Astrocyte (in vitro differentiated cells and primary cell): ENCODE measurements at places on chromosomes 6 and 20.

DNA sequence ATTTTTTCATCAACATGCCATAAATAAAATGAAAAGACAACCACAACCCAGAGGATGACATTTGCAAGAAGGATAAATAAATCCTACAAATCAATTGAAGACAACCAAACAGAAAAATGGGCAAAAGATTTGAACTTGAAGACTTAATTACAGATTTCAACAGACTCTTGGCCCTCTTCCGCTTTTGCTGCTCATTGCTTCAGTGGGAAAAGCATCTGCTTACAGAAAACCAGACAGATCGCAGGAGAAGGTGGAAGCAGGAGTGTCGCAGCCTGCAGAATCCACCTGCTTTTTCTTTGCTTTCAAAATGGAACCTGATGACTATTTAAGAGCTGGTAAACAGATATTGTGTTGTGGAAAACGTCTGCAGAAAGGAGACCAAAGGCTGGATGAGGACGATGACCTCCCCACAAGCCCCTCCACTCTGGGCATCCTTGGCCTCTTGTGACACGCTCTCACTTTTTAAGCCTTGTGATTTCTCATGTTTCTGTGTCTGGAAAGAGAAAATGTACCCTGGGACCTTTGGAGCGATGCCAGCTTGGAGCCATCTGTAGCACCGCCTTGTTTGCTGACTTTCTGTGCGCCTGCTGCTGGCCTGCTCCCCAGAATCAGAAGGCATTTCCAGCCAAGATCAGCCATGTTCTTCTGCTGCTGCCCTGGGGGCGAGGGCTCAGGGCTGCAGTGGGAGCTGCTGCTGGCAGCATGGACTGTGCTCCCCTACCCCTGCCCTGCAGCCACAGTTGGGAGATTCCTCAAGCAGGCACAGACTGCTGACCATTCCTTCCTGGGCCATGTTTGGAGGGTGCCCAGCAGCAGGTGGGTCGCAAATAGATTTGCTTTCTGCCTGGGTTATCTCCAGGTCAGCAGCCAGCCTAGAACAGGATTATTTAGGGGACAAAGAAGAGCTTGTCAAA lies 3.6 kb upstream of the CSTL1 start:
- DNase-seq = no peak

DNA sequence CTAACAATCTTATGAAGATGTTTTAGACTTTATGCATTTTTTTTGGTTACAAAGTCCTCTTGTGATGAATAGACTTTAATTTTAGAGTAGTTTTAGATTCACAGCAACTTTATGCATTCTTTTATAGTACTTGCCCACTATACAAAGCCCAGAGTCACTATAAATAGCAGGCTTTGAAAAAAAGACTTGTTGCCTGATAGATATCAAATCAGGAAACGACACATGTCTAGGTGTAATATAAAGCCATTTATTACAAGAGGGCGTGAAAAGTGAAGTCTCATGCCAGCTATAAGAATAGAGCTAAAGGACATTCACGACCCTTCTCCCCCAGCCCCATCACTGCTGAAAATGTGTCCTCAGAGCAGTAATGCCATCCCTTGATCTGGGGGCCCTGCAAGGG lies 78.0 kb upstream of the MRPS10 start:
- DNase-seq = no peak

DNA sequence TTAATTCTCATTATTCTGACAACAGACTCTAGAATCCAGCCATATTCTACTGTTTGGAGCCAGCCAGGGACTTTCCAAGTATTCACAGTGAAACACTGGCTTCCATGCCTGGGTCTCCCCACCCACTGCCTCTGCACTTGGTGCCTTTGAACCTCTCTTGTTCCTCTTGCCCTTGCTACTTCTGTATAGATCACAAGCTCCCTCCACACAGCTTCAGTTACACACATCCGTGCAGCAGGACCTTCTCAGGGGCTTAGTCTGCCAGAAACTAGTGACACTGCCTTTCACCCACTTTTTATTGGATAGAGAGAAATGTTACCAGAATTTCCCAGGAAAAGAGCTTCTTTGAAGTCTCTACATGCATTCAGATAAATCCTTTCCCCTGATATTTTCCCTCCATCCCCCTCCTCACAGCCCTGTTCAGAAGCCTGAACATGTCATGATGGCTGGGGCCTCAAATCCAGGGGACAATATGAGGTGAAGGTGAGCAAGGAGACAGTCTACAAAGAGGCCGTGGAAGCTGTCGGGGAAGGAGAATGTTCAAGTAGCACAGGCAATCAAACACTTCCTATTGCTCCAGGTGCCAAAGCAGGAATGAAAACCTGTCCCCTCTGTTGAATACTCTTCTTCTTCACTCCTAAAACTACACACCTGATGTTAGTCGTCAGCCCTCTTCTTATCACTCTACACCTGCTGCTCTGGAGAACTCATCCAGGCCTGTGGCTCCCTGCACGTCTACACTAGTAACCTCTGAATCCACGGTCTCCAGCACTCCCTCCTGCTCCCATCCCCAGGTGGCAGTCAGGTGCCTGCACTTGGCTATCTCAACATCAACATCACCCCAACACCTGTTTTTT lies 20.2 kb upstream of the HLA-DOA start:
- no peak for DNase-seq

DNA sequence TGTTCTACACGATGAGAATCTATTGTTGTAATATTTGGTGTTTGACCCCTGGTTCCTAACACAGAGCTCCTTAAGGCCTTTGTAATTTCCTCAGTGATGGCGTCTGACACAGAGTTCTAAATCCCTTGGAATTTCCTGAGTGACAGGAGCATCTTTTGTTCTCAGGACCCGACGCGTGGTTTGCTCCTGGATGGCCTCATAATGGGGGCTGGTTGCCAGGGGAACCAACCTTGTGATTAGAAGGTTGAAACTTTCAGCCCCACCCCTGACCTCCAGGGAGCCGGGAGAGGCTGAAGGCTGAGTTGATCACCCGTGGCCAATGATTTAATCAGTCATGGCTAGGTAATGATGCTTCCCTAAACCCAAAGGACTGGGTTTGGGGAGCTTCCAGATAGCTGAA lies 20.5 kb upstream of the ZNF133 start:
- DNase-seq = no peak

DNA sequence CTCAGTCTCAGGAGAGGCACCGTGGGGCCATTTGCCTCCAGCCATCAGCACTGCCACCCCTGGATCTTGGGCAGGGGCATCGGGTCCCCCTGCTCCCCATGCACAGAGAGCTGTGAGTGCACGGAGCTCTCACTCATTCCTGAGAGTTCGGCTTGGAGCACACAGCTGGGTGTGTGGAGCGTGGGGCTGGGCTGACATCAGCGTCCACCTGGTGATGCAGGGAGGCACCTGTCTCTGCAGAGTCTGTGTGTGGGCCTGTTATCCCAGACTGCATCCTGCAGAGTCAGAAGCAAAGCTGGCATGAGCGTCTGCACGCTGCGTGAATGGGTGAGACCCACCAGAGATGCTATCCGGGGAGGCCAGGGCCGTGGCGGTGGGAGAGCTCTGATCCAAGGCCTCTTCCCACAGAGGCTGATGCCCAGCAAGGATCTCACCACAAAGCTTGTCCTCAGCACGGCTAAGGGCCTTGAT lies 248.8 kb upstream of the AFDN start:
- no peak for DNase-seq

GRCh38 chr6:36226438-36227047 lies 30.0 kb downstream of the BRPF3 start:
- no peak for DNase-seq

DNA sequence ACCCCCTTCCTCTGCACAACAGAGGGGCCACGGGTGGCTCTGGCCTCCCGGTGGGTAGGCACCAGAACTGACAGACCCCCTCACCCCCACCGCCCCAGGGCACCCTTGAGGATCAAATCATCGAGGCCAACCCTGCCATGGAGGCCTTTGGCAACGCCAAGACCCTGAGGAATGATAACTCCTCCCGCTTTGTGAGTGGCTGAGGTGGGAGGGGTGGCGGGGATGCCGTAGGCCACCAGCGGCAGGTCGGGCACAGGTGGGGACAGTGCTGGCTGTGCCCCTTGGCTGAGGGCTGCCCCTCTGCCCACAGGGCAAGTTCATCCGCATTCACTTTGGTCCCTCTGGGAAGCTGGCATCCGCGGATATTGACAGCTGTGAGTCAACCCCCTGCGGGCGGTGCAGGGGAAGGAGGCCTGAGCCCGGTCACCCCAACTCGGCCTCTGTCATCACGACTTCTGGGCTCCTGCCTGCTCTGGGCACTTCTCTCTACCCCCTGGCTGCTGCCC lies 29.1 kb downstream of the MYH7B start:
- DNase-seq = no peak

- DNase-seq = peak; percentile 45
Observed at GRCh38 chr20:62359491-62360121, 7.5 kb downstream of the LAMA5 start.

- peak; percentile 87 for DNase-seq
Observed at GRCh38 chr20:52484438-52484837, 292.9 kb upstream of the ZFP64 start.

- no peak for DNase-seq
Observed at GRCh38 chr20:3446779-3447178, 24.0 kb upstream of the ATRN start.

DNA sequence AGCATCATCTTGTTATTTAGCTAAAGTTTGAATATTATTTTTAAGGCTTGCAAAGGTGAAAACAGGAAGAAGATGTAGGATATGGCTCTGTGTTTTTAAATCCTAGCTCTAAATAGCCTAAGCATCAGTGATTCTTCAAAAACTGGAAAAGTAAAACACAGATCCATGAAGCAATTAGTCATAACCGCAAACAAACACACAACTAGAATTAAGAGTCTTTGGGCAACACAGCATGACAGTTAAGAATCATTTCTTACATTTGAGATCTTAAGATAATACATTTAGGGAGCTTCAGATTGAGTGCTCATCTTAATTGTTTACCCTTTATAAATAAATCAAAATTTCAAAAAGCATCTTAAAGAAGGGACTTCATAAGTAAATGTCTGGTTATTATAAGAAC lies 115.8 kb upstream of the MAP7 start:
- DNase-seq = no peak

GRCh38 chr20:53789989-53790675 lies 196.5 kb upstream of the ZNF217 start:
- DNase-seq = no peak

- DNase-seq = peak; percentile 60
Observed at GRCh38 chr6:36067374-36068011, 39.9 kb downstream of the MAPK14 start.

GRCh38 chr6:125316621-125317020 lies 14.9 kb upstream of the HDDC2 start:
- no peak for DNase-seq

DNA sequence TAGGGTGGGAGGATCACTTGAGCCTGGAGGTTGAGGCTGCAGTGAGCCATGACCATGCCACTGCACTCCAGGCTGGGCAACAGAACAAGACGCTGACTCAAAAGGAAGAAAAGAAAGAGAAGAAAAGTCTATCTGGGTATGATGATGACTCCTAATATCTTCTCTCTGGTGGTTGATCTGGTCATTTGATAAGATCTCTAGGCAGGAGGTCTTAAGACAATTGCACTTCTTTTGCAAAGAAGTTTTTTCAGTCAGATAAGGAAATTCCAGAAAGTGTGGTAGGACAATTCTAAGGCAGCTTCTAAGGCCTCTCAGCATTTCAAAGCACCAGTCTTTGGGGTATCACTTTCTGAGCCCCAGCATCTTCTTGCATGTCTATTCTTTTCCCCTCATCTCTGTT lies 7.7 kb upstream of the AIF1 start:
- no peak for DNase-seq

- no peak for DNase-seq
Observed at GRCh38 chr6:141906569-141907080, 226.1 kb upstream of the GJE1 start.

DNA sequence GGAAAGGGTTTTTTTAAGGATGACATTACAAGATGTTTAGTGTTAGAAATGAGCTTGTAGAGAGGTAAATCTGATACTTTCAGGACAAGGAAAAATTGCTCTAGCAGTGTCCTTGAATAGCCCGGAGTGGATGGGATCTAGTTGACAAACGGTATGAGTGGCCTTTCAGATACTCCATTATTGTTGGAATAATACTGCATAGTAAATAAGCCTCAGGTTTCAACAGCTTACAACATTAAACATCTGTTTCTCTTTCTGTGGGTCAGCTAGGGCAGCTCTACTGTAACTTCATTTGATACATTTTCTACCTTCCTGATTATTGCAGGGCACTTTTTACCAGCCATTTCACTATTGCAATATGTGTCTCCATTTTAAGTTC lies 118.0 kb downstream of the B3GAT2 start:
- no peak for DNase-seq

DNA sequence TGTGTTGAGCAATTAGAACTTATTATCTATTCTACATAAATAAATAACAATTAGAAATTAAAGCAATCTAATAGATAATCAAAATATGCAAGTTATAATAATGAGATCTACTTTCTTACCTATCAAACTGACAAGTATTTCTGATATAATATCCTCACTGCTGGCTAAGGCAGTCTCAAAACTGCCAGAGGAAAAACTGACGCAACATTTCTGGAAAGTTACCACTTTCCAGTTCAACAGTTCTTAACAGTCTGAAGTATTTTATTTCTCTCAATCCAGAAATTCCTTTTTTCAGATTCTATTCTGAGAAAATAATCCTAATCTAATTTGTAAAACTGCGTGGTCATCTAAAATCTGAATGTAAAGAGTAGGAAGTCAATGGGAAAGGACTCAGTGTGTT lies 121.0 kb downstream of the TRDN start:
- DNase-seq = no peak

DNA sequence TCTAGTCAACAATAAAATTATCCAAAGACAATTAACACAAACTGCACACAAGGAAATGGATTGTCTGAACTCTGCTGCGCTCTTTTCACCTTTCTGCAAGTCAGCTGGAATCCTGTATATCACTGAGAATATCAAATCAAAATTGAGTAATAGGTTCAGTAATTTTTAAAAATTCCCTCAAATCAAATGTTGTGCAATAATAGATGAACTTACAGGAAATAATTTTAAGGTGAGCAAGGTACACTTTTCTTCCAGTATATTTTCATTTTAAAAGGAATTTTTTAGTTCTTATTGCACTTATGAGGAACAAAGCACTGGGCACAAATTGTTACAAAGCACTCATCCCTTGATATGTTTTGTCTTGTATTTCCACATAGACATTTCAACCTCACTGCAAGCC lies 1.2 kb downstream of the SAYSD1 start:
- no peak for DNase-seq

DNA sequence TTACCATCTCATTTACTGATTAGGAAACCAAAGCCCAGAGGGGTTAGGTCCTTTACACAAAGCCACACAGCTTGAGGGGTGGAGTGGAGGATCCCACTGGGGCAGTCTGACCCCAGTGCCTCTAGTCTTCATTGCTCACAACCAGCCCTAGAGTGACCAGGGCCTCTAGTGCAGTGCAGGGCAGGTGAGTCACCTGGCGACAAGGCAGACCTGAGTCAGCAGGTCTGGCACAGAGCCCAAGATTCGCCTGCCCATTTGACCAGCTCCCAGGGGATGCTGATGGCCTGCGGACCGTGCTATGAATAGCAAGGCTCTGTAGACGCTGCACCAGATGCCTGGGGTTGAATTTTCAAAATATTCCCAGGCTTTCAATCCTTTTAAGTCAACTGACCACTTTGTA lies 29.9 kb downstream of the CDH26 start:
- DNase-seq = no peak
